ENCODE measurements at places on chromosomes 2 and 18. TPM values are rescaled to one million over a fixed set of nuclear protein-coding genes. Genes with fewer than 3 reads are reported as not detected.

Gene LRP1B
- 0.12 TPM for total RNA-seq

Gene SLC19A3
- 2.1 TPM for total RNA-seq

Gene PROKR1
- not detected for total RNA-seq

Gene SLC4A3
- total RNA-seq, result 1.7 TPM

Gene TMEM237
- total RNA-seq, result 36.5 TPM

Gene BOLL
- not detected for total RNA-seq

Gene ALK
- under 0.01 TPM for total RNA-seq

Gene TMEM200C
- total RNA-seq, result 0.83 TPM

Gene DPY30
- 40.0 TPM for total RNA-seq
